ENCODE measurements at places on chromosomes 11 and 22.

DNA sequence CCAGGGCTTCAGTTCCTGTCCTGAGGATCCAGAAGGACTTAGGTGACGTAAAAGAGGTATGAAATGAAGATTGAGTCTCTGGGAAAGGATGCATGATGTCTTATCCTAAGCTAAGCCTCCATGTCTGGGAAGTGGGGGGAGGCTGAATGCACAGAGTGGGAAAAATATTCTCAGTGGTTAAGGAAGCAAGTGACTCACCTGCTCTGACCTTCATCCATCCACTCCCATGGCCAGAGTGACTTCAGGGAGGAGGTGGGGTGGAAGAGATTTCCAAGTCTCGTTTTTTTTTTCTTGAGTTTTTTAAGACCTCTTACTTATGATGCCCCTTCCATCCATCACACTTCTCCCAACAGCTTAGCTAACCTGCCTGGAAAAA lies 32.5 kb upstream of the POLD3 start:
- no peak for DNase-seq

DNA sequence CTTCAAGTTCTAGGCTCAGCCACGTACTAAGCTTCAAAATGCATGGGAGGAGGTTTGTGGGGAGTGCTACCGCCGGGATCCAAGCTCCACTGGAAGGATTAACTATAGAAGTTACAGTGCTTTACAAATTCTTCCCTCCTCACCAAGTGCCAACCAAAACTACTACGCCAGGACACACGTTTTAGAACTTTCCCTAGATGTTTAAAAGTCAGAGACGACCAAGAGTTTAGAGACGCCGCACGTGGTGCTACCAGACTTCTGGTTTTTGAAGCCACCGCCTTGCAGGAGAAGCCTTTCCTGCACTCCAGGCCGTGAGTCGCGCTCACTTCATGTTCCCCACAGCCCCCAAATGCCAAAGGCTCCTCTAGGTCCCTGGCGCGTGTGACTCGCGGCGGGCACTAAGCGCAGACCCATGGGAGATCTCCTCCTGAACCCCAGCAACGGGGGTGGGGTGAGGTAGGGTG lies 734 bp downstream of the SNU13 start:
- peak; percentile 27 for DNase-seq

DNA sequence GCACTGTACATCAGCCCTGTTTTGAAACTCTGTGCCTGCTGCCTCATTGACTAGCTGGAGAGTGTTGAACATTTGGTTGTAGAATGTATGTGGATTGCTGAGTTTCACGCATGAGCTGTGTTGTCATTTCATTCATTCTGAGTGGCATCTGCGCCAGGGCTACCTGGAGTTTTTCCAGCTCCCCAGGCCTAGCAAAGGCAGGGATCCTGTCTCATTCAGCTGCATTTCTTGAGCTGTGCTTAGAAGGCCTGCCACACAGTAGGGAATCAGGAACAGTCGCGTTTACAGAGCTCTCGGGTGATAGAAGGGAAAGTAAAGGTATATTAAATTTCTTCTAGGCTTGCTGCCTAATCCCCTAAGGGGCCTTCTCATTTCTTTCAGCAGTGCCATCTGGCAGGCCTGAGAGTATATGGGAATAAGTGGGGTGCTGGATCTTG lies 44.3 kb downstream of the PTPRJ start:
- no peak for DNase-seq

DNA sequence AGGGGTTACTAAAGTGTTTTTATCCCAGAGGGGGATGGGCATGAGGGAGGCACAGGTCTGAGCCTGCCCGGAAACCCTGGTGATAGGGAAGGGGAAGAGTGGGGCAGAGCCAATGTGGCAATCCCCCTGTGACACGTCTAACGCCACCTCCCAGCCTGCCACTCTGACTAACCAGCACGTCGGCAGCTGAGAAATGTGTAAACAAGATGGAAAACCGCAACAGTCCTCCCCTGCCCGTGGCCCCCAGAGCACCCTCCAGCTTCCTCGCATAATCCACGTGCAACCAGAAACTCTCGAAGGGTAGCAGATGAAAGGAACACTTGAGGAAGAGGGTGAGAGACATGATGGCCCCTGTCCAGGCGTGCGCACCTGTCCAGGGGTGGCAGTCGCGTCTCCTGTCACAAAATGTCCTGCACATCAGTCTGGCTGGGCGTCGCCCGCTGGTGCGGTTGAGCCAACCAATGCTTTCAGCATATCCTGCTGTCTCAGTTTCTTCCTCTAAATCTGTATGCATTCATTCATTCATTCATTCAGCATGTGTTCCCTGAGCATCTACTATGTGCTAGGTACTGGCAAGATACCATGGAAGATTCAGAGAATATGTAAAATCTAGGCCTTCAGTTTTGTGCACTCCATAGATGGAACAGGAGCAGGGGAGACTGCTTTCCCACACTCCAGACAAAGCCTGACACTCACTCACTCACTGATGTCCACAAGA lies 4.5 kb downstream of the TMPRSS4 start:
- DNase-seq, result no peak

- DNase-seq, result no peak
These were observed 2.1 kb upstream of the PHLDB1 start for GRCh38 chr11:118605116-118605867.

GRCh38 chr22:20606041-20606783 lies 98.8 kb downstream of the MED15 start:
- DNase-seq, result peak; percentile 67

DNA sequence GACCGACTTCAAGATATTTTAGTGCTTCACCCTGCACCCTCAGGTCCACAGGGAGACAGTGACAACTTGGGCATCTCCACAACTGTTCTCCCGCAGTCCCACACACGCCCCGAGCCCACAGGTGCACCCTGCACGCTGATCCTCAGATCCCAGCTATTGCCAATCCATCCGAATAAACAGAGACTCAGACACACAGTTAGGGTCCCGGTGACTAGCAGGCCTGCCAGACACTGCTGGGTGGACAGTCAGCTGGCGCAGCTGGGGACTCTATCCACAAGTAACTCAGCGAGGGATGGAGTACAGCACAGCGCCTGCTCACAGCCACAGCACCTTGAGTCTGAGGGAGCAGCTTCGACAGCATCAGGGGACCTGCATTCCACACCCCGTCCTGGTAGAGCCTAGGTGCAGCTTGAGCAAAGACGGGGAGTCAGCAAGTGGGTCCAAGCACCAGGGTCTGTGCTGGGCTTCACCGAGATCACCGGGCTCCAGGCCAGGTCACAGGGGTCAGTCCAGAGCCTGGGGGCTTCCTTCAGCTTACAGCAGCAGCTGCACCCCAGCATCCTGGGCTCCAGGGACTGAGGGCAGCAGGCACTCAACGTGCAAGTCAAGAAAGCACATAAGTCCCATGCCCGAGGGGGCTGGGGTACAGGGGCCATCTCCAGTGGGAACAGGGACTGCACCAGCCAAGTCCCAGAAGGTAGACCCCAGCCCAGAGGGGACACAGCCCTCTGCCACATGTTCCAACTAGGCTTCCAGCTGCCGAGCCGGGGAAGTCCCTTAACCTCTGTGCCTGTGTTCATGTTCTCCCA lies 7.6 kb downstream of the RPL3 start:
- peak; percentile 36 for DNase-seq

- no peak for DNase-seq
These were observed 1.3 kb downstream of the LRP5 start for GRCh38 chr11:68313574-68314202.

GRCh38 chr11:3953327-3953726 lies 97.9 kb downstream of the STIM1 start:
- DNase-seq, result no peak

- DNase-seq, result no peak
These were observed 111.0 kb downstream of the DBX1 start for GRCh38 chr11:20049231-20049630.

DNA sequence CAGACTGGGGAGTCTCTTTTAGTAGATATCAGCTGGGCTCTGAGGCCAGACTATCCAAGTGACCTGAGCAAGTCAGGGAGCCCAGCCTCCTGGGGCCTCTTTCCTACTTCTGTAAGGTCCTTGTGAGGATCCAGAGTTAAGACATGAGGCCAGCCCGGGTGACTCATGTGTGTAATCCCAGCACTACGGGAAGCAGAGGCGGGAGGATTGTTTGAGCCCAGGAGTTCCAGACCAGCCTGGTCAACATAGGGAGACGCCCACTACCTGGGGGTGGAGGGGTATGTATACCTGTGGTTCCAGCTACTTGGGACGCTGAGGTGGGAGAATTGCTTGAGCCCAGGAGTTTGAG lies 36.9 kb upstream of the POLA2 start:
- no peak for DNase-seq

DNA sequence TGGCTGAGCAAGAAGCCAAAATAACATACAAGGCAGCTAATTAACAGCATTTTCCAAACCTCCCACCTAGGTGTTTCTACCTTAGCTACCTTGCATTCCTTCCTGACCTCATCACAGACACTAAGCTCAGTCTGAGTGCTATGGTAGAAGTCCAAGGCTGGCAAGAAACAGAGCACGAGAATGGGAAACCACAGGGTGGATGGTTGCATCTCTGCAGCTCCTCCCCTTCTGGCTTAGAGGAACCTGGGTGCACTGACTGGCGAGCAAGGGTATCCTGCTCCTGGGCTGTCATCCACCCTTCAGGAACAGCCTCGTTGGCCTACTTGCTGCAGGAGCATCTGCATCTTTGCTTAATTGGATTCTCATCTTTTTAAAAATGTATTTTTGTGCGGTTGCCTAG lies 73.1 kb upstream of the KIRREL3 start:
- no peak for DNase-seq

DNA sequence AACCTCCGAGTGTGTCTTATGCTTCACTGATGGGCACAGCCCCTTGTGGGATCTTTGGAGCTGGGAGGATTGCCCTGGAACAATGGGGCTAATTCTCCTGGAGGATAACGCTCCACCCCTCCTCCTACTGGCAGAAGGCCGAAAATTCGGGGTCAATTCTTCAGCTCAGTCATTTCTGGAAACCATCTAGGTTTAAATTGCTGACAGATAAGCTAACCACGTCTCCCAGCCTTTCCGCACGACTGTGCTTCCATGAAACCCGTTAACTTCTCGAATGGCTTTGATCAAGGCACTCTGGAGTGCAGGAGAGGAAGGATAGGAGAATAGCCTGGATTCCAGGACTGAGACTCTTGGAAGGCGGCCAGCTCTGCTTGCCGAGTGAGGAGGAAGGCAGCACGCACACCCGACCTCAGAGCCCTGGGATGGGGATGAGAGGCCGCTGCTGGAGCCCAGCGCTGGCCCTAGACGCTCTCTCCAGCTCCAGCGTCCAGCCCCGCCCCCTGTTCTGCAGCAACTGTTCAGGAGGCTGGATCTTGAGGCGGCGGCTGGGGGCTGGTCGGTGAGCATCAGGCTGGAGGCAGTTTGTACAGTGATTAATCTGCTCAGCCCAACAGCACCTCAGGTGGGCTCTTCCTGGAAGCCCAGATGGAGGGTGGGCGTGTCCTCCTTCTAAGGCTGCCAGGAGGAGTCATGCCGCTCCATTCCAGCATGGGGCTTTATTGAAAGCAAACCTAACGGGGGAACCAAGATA lies 176.7 kb upstream of the NCAM1 start:
- DNase-seq, result no peak

- no peak for DNase-seq
These were observed 32.7 kb downstream of the ARHGAP42 start for GRCh38 chr11:100719809-100720221.

DNA sequence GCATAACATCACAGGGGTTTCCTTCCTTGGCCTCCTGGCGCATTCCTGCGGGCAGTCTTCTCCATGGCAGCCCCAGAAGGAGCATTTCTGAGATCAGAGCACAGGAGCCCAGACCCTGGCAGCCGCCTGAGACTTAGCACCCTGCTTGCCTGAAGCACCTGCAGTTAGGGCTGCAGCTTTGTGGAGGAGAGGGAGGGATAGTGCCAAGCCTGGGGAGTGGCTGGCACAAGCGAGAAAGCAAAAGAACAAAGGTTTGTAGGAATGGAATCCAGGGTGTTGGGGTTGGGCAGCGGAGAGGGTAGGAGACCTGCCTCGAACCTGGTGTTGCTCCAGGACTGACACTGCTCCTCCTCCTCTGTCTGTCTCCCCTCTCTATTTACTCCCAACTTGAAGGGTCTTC lies 66.9 kb downstream of the SCN3B start:
- no peak for DNase-seq

GRCh38 chr11:73171436-73172161 lies 29.5 kb upstream of the FCHSD2 start:
- DNase-seq, result no peak

DNA sequence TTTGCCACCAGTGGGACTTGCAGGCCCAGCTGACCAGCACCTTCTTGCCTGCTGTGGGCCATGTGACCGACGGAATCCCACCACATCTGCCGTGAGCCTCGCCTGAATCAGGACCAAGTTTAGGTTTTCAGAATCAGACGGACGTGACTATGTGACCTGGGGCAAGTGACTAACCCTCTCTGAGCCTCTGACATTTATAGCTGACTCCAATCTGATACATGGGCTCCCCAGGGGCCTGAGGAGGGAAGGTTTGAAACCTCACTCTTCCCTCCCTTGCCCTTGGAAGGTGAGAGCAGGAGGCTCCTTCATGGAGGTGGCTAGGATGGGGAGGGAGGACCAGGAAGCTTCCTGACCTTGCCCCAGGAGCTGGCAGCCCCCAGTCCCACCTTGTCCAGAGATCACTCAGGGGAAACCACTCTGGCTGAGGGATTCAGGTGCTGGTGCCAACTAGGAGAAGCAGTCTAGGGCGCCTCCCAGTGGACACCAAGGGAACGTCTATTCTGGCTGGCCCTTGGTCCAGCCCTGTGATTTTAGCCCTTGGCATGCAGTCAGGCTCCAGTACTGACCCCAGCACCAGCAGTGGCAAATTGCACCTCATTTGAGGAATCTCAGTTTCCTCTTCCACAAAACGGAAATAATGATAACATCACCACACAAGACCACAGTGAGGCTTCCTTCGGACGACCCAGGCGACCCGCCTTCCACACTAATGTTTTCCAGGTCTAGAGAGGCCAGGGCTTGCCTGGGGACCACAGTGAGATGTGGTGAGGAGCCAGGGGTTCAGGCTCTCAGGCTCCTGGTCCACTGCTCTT lies 47.2 kb upstream of the SYT7 start:
- peak; percentile 25 for DNase-seq

- no peak for DNase-seq
These were observed 221.2 kb upstream of the BLID start for GRCh38 chr11:122337241-122337640.

DNA sequence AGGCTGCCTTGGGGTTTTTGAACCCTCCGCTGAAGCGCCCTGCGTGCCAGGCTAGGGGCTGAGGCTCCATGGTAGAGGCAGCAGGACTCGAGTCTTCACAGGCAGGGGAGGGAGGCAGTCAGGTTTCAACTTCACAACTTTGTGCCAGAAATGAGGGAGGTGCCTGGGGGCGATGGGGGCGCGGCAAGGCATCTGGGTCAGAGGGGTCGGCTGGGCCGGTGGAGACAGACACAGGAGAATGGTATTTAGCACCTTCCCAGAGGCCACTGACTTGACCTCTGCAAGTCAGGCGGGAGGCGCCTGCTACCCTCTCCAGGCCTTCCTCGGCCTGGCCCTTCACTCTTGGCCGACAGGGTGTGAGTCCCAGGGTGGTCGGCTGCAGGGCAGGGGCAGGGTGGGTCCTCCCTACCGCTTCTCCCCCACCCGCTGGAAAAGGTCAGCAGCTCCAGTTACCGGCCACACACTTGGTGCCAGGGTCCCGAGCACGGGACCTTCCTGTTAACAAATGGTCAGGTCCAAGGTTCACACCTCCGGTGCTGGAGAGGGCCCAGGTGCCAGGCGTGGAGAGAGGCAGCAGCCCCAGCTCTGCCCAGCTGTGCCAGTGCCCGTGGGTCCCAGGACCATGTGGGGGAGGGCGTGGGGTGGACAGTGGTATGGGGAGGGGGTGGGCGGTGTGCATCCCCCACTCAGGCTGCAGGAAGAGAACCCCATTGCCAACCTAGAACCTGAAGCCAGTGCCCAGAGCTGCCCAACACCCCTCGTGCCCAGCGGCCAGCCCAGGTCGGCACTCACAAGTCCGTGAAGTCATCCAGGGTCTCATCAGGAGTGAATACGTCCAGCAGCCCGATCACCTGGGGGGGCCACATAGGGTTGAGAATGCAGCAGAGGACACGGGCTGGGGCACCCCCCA lies 3.8 kb downstream of the MAPK12 start:
- no peak for DNase-seq
